Stimulated activated naive CD8-positive, alpha-beta T cell treated with anti-CD3 and anti-CD28 coated beads, Interleukin-15, Interleukin-2, amounts not matched to agents 100 U/mL and 50 U/mL, for 24 hours (primary cell): ENCODE measurements at places on chromosomes 3 and 15.

- no peak for DNase-seq
Measured at GRCh38 chr3:15015456-15015855, 49.7 kb downstream of the MRPS25 start.

- no peak for DNase-seq
Measured at GRCh38 chr15:70701891-70702568, 61.3 kb downstream of the UACA start.

- no peak for DNase-seq
Measured at GRCh38 chr3:16233806-16234205, 30.9 kb downstream of the DPH3 start.

- no peak for DNase-seq
Measured at GRCh38 chr3:108713816-108714215, 43.4 kb downstream of the RETNLB start.

- no peak for DNase-seq
Measured at GRCh38 chr15:67244971-67245478, 9.4 kb downstream of the AAGAB start.
